Right atrium auricular region (tissue), 2 donors: ENCODE measurements at places on chromosomes 5 and 9. TPM values are rescaled to one million over a fixed set of nuclear protein-coding genes. Genes with fewer than 3 reads are reported as not detected.
A peak's percentile ranks its signal among the peaks of the same experiment; 100 is the strongest.

- no peaks in the 10 kb centered on the region for H3K27me3 ChIP-seq
- DNase-seq: no peak
- H3K36me3 ChIP-seq: no peaks in the 10 kb centered on the region
- peak within 1 kb of the TSS; percentile 59 for H3K27ac ChIP-seq
- peak within 1 kb of the TSS; percentile 4 for H3K4me3 ChIP-seq
- no peaks in the 10 kb centered on the region for H3K4me1 ChIP-seq
Measured at GRCh38 chr5:36301858-36302603, at the start of gene RANBP3L. RANBP3L (minus strand) TSS chr5:36301902; CDS start chr5:36301416, 486 bp downstream.

GRCh38 chr5:102740515-102740914, 14.6 kb upstream of the PAM start:
- no peaks in the 10 kb centered on the region for H3K27me3 ChIP-seq
- H3K4me3 ChIP-seq: no peak overlapping the region
- DNase-seq: no peak
- H3K36me3 ChIP-seq: no peaks in the 10 kb centered on the region

GRCh38 chr9:72412483-72413040, 47.6 kb upstream of the ZFAND5 start:
- no peak overlapping the region for H3K27ac ChIP-seq
- H3K4me3 ChIP-seq: no peak overlapping the region
- H3K36me3 ChIP-seq: no peaks in the 10 kb centered on the region
- no peaks in the 10 kb centered on the region for H3K27me3 ChIP-seq
- no peaks in the 10 kb centered on the region for H3K4me1 ChIP-seq

DNA sequence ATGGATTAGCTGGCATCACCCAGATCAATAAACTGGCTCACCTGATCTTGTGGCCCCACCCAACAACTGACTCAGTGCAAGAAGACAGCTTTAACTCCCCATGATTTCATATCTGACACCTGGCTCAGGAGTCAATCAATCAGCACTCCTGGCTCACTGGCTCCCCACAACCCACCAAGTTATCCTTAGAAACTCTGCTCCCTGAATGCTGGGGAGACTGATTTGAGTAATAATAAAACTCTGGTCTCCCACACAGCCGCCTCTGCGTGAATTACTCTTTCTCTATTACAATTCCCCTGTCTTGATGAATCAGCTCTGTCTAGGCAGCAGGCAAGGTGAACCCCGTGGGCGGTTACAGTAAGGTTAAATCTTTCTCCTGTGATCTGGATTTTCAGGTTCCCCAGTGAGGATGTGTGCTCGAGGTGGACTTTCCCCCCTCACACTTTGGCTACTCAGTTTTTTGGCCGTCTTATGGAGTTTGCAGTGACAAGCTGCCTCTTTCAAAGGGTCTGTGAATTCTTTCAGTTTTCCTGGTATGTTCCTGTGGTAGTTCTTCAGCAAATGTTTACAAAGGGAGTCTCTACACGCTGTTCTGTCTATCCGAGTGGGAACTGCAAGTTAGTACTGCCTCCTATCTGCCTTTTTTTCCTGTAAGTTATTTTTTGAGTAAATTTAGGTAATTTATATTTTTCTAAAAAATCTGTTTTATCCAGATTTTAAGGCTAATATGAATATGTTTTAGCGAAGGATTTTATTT, 500.2 kb upstream of the NUDT12 start:
- no peak overlapping the region for H3K4me3 ChIP-seq
- no peak overlapping the region for H3K27ac ChIP-seq
- no peaks in the 10 kb centered on the region for H3K27me3 ChIP-seq
- no peak for DNase-seq
- no peaks in the 10 kb centered on the region for H3K4me1 ChIP-seq

DNA sequence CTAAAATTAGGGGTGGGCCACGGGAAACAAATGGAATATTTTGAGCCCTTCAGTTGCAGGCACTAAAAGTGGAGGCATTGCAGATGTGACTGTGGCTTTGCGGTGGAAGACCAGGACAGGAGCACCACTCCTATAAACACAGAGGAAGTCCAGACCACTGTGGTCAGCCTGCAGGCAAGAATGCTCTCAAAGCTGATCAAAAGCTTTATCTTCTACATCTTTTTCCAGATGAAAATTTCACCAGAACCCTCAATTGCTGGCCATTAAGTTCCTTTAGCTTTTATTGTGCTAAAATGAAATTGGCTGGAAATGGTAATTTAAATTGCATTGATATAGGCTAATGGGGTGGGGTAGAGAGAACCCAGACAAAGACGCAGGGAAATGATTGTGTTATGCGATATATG, 208.8 kb downstream of the ERCC6L2 start:
- no peaks in the 10 kb centered on the region for H3K36me3 ChIP-seq
- H3K27ac ChIP-seq: no peak overlapping the region
- DNase-seq: no peak
- H3K4me1 ChIP-seq: no peaks in the 10 kb centered on the region

GRCh38 chr5:72195581-72195980, 88.3 kb downstream of the MAP1B start:
- no peak for DNase-seq
- no peak overlapping the region for H3K4me3 ChIP-seq
- H3K4me1 ChIP-seq: peaks cover 11% of the 10 kb centered on the region

DNA sequence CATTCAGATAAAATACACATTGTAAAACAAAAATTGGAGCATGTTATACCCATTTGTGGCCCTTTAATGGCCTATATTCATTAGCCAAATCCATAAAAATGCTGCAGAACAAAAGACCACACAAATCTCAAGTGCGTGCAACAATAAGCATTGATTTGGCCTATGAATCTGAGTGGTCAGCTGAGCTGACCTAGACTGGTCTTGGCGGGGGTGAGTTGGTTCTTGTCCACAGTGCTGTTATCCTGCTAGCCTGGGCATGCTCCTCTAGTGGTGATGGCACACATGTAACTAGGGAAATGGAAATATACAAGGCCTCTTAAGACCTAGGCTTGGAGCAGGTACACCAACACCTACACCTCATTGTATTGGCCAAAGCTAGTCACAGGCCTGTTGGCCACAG, 122.2 kb upstream of the TBCA start:
- no peaks in the 10 kb centered on the region for H3K36me3 ChIP-seq
- H3K27ac ChIP-seq: no peak overlapping the region
- no peak for DNase-seq

GRCh38 chr9:103681435-103681834, 412.7 kb upstream of the SMC2 start:
- no peak overlapping the region for H3K27ac ChIP-seq
- H3K4me1 ChIP-seq: no peaks in the 10 kb centered on the region
- no peak overlapping the region for H3K4me3 ChIP-seq

- no peak overlapping the region for H3K27ac ChIP-seq
- no peaks in the 10 kb centered on the region for H3K27me3 ChIP-seq
- peaks cover 10% of the 10 kb centered on the region for H3K4me1 ChIP-seq
- DNase-seq: no peak
Measured at GRCh38 chr9:3497857-3498256, 27.9 kb downstream of the RFX3 start.

DNA sequence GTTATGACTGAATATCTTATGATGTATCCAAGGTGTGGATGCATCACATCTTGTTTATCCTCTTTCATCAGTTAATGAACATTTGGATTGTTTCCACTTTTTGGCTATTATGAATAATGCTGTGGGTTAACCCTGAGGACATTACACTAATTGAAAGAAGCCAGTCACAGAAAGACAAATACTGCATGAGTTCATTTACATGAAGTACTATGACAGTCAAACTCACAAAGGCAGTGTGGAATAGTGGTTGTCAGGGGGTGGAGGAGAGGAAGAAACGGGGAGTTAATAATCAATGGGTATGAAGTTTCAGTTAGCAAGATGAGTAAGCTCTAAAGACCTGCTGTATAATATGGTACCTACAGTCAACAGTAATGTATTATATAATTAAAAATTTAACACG, 409.4 kb upstream of the CTNND2 start:
- no peak overlapping the region for H3K27ac ChIP-seq
- no peaks in the 10 kb centered on the region for H3K4me1 ChIP-seq
- no peaks in the 10 kb centered on the region for H3K36me3 ChIP-seq
- no peaks in the 10 kb centered on the region for H3K27me3 ChIP-seq
- H3K4me3 ChIP-seq: no peak overlapping the region
- no peak for DNase-seq

- H3K27me3 ChIP-seq: no peaks in the 10 kb centered on the region
- H3K4me3 ChIP-seq: no peak overlapping the region
- no peak overlapping the region for H3K27ac ChIP-seq
- DNase-seq: no peak
- H3K36me3 ChIP-seq: no peaks in the 10 kb centered on the region
- H3K4me1 ChIP-seq: no peaks in the 10 kb centered on the region
Measured at GRCh38 chr5:31106278-31106677, 87.2 kb upstream of the CDH6 start.

GRCh38 chr5:142132916-142133315, 24.3 kb downstream of the NDFIP1 start:
- H3K4me1 ChIP-seq: no peaks in the 10 kb centered on the region
- H3K27ac ChIP-seq: no peak overlapping the region
- DNase-seq: no peak
- H3K4me3 ChIP-seq: no peak overlapping the region
- no peaks in the 10 kb centered on the region for H3K27me3 ChIP-seq

- no peaks in the 10 kb centered on the region for H3K27me3 ChIP-seq
- no peaks in the 10 kb centered on the region for H3K36me3 ChIP-seq
- no peaks in the 10 kb centered on the region for H3K4me1 ChIP-seq
Measured at GRCh38 chr5:18872978-18873377, 1115.0 kb downstream of the CDH18 start.

- no peak overlapping the region for H3K4me3 ChIP-seq
- H3K27ac ChIP-seq: no peak overlapping the region
- no peak for DNase-seq
- no peaks in the 10 kb centered on the region for H3K4me1 ChIP-seq
Measured at GRCh38 chr5:160788102-160788660, 63.8 kb downstream of the ATP10B start.

DNA sequence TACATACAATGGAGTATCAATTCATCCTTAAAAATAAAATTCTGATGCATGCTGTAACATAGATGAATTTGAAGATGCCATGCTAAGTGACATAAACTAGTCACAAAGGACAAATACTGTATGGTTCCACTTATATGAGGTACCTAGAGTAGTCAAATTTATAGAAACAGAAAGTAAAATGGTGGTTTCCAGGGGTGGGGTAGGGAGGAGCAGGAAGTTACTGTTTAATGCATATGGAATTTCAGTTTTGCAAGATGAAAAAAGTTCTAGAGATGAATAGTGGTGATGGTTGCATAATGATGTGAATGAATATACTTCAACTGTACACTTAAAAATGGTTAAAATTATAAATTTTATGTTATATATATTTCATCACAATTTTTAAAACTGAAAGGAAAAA, 57.3 kb upstream of the FNIP1 start:
- H3K4me3 ChIP-seq: no peak overlapping the region
- no peak overlapping the region for H3K27ac ChIP-seq
- no peaks in the 10 kb centered on the region for H3K27me3 ChIP-seq
- no peaks in the 10 kb centered on the region for H3K36me3 ChIP-seq

GRCh38 chr9:136742591-136743391, at the start of gene LCN10:
LCN10 (minus strand) TSS chr9:136742940; CDS start chr9:136742903, 37 bp downstream.
- H3K4me3 ChIP-seq: peak within 1 kb of the TSS; percentile 12
- H3K27me3 ChIP-seq: no peaks in the 10 kb centered on the region
- no peaks in the 10 kb centered on the region for H3K4me1 ChIP-seq

DNA sequence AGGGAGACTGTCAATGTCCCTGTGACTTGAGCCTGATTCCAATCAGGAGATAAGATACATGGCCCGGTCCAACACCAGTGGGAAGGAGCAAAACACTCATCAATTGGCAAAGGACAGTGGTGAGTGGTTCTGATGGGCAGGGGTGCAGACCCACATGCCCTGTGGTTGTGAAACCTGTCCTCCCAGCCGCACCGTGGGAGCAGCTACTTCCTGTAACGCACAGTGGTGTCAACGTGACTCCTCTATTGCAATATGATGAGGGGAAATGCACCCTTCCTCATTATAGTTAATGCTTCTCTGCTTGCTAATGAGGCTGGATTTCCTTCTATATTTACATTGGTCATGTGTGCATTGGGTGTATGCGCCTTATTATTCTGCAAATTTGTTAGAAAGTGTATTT, 223.0 kb downstream of the IRX1 start:
- H3K4me1 ChIP-seq: no peaks in the 10 kb centered on the region
- DNase-seq: no peak
- no peaks in the 10 kb centered on the region for H3K27me3 ChIP-seq
- H3K4me3 ChIP-seq: no peak overlapping the region
- H3K27ac ChIP-seq: no peak overlapping the region

DNA sequence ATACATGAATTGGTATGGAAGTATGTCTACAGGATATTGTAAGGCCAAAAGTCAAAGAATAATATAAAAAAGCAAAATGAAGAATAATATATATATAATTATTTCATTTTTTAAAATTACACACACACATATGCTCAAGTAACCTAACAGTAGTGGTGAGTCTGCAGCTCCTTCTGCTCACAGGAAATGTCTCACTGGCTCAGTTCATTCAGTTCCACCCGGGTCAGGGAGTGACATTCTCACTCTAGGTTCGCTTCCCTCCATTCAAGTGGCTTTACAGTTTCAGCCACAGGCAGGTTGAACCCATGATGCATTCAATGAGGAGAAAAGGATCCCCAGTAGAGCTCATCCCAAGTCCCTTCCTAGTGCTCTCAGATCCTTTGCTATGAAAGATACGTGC, 90.8 kb downstream of the SUSD1 start:
- DNase-seq: no peak
- no peak overlapping the region for H3K4me3 ChIP-seq
- no peaks in the 10 kb centered on the region for H3K27me3 ChIP-seq
- H3K36me3 ChIP-seq: no peaks in the 10 kb centered on the region
- H3K4me1 ChIP-seq: no peaks in the 10 kb centered on the region
- H3K27ac ChIP-seq: no peak overlapping the region

- H3K4me1 ChIP-seq: no peaks in the 10 kb centered on the region
- H3K27ac ChIP-seq: no peak overlapping the region
- no peak for DNase-seq
- no peaks in the 10 kb centered on the region for H3K27me3 ChIP-seq
- H3K4me3 ChIP-seq: no peak overlapping the region
Measured at GRCh38 chr5:33195431-33196165, 245.2 kb upstream of the TARS1 start.

Gene STPG3
- not detected for total RNA-seq

Gene SPATA31A1
- total RNA-seq: not detected

Gene SLC6A19
- not detected for total RNA-seq

Gene PTGER4
- total RNA-seq: 7.3 TPM

Gene PDE8B
- 64.5 TPM for total RNA-seq

Gene HSPA5
- 162 TPM for total RNA-seq

Gene HCN1
- total RNA-seq: 5.5 TPM

Gene QRFP
- total RNA-seq: not detected

Gene KIF12
- not detected for total RNA-seq

Gene PCDHA1
- total RNA-seq: not detected
